ENCODE measurements at places on chromosomes 4 and X.

GRCh38 chr4:147916351-147916750 lies 184.5 kb downstream of the ARHGAP10 start:
- no peak for DNase-seq

DNA sequence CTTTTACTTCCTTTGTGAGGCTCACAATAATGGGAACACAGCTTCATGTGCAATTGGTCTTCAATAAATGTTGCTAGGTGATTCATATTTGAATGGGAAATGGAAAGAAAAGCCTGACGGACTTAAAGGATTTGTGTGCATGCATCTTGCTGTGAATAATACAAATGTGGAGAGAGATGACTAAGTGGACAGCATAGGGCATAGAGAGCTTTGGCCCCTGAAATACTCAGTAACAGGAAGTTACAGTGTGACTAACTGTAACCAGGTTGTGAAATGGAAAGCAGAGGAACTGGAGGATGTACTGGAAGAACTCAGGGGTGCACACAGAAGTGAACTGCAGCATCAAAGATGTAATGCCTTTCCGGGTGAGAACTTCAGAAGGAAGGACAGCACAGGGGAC lies 206.7 kb downstream of the MGST2 start:
- peak; percentile 58 for DNase-seq

DNA sequence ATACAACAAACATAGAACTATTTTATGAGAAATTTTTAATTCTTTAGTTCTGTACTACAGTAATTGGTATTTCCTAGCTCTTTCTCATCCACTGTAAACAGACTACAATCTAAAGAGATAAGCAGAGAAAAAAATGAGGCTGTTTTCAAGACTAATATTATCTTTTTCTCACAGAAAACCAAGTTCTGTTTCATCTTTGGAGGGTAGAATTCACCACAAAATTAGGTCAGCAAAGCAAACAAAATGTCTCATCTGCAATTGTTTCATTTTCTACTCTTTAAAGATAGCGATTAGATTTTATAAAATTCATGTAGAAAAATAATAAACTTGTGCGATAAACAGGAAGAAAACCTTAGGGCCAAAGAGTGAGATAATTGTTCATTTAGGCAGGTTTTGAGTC lies 10.8 kb downstream of the APOO start:
- DNase-seq = no peak

- DNase-seq = no peak
Measured at GRCh38 chr4:14868426-14869395, 133.6 kb upstream of the CPEB2 start.

DNA sequence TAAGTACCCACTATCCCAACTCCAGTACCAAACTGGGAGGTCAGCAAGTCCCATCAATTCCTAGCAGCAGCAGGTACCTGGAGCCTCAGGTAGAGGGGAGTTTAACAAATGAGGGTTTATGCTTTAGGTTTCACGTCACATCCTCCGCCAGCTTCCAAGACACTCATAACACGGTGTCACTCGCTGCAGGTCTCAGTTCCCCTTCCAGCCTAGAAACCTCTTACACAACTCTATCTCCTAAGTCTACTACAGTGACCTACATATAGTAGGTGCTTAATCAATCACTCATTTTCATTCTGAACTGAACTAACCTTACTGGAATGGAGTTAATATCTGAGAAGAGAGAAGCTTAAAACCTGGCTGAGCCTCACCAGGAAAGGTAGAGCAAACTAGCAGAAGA lies 96.0 kb downstream of the EFHC2 start:
- DNase-seq = no peak

- DNase-seq = no peak
Measured at GRCh38 chrX:68834371-68835103, 5.7 kb downstream of the EFNB1 start.
